ENCODE measurements at places on chromosomes 7 and 10.

- no peak for DNase-seq
These were observed 28.0 kb upstream of the COBL start for GRCh38 chr7:51344406-51345138.

DNA sequence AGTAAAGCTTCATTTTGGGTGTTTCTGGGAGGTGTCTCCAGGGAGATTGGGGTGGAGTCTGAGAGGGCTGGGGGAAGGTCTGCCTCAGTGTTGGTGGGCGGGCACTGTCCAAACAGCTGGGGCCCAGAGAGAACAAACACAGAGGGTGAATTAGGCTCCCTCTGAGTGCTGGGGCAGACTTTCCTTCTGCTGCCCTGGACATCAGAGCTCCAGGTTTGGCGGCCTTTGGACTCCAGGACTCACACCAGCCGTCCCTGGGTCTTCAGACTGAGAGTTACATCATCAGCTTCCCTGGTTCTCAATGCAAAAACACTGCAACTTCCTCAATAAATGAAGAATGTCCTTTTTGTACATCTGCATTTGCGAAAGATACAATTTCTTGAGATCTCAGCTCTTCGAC is 427.4 kb downstream of the PTPRN2 start:
- DNase-seq = no peak

GRCh38 chr7:156759579-156760202 is 119.1 kb downstream of the RNF32 start:
- no peak for DNase-seq

GRCh38 chr10:79417731-79418130 is 27.7 kb downstream of the ZCCHC24 start:
- DNase-seq = no peak

DNA sequence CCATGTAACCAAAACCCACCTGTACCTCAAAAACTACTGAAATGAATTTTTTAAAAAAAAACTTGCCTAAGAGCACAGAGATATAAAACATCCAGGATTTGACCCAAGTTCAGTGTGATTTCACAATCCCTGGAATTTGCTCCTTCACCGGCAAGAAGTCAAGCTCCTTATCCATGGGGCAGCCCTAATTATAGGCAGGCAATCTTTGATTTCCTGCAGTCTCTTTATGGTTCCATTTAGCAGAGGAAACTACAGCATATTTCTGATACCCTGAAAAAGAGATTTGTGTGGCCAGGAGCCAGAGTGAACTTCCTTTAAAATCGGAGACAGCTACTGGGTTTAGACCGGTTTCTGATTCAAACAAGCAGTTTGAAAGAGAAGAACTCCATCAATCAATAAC is 154.1 kb downstream of the CALN1 start:
- DNase-seq = no peak

GRCh38 chr7:152486968-152487367 is 51.2 kb upstream of the KMT2C start:
- no peak for DNase-seq

DNA sequence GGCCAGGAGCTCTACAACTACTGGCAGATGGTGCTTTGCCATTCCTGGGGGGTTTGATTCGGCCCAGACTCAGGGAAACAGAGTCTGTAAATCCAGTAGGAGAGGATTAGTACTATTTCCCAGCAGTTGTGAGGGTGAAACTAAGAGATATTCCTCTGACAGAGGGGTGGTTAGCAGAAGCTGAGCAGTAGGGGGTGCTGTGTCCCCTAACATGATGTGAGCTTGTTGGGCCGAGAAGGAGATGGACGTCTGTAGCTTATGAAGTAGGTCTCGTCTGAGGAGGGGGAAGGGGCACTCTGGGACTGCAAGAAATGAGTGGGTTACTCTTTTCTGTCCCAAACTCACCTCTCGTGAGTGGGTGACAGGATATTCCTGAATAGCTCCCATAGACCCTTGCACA is 179.2 kb upstream of the MBL2 start:
- DNase-seq = no peak

DNA sequence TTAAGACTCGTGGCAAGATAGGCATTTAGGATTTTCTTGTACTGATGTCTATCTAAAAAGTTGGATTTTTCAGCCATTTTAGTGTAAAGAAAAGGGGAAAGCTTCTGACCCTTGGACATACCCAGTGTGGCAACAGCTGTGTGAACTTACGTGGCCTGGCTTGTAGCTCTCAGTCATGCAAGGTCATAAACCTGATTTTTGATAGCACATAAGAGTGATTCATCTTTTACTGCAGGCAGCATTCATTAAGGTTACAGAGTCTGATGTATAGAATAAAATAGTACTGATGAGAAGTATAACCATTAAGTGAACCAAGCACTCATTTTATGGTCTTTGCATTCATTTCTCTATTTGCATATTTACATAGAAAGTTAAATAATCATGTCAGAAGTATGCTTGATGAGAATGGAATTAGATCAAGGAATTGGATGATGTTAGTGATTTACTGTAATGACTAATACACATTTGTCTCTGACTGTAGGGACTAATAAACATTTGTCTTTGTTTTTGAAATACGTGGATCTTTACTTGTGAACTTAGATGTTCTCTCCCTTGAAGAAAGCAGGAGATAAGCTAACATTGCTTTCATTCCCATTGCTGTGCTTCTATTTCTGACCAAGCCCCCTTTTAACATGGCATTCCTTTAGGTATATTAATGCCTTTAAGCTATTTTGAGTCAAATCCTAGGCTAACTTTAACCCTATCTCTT is 88.2 kb downstream of the GSDME start:
- DNase-seq = no peak

DNA sequence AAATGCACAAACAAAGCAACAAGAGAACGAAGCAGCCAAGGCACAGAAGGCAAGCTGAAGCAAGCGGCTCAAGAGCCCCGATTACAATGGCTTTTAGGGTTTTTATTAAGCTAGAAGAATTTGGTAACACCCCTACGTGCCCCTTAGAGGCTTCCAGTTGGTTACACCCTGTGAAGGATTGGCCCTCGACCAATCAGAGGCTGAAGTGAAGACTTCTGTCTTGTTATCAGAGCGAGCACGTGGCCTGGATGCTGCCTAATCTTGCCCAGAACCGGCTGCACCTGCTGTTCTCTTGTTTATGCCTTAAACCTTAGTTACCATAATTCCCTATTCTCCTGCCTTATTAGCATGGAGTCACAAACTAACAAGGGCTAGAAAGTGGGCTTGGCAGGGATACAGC is 21.4 kb downstream of the KCNK18 start:
- no peak for DNase-seq

DNA sequence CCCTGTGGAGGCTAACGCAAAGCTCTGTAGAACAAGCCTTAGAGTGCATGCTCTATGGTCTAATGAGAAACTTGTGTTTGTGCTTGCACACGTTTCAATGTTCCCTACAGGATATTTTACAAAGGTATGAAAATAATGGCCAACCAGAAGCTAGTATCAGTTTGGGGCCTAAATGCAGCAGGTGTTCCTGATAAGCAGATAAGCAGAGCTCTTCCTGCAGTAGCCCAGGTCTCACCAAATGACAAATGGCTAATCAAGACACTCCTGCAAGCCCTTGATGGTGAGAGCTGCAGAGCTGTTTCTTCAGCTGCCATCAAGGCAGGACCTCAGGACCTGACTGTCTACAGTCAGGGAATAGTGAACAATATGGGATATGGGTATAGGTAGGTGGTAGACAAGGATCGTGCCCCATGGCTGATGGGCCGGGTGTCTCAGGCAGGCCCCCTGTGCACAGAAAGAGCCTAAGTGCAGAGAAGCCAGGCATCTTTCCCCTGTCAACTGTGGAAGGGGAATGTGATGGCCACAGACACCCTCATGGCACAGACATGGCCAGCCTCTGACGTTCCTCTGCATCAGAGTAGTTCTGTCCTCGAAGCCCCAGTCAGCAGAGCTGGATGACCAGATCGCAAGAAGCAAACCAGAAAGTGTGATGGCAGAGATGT is 23.2 kb upstream of the RASSF4 start:
- no peak for DNase-seq

GRCh38 chr10:69781576-69781975 is 20.1 kb upstream of the COL13A1 start:
- no peak for DNase-seq
